ENCODE measurements at places on chromosomes 7 and 10. TPM values are rescaled to one million over a fixed set of nuclear protein-coding genes. Genes with fewer than 3 reads are reported as not detected.

The TRA2A gene
- total RNA-seq = 98.7 TPM

The RBM33 gene
- total RNA-seq = 66.5 TPM

- no peak overlapping the region for H3K27ac ChIP-seq
- no peaks in the 10 kb centered on the region for H3K4me1 ChIP-seq
- no peak for DNase-seq
- H3K4me3 ChIP-seq = no peak overlapping the region
- no peaks in the 10 kb centered on the region for H3K36me3 ChIP-seq
- no peaks in the 10 kb centered on the region for H3K27me3 ChIP-seq
These were observed 170.8 kb downstream of the AUTS2 start for GRCh38 chr7:69768986-69769595.

DNA sequence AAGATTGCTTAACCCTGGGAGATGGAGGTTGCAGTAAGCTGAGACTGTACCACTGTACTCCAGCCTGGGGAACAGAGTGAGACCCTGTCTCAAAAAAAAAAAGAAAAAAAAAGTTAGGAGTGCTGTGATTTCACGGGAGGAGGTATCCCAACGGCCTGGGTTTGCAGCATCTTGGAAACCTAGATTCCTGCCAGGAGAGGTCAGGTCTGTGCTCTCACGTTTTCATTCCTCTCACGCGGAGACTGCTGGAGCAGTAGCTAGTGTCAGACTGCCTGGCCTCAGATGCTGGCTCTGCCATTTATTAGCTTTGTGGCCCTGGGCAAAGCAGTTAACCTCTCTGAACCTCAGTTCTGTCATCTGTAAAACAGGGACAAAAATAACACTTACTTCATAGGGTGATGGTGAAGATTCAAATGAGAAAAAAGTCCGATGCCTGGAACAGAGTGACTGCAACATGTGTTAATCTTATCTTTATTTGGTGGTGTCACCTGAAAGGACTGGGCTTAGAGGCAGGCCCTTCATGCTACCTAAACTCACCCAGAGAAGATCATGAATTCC lies 94.9 kb downstream of the GAD2 start:
- H3K27ac ChIP-seq = no peak overlapping the region
- H3K4me3 ChIP-seq = no peak overlapping the region
- H3K36me3 ChIP-seq = no peaks in the 10 kb centered on the region
- no peaks in the 10 kb centered on the region for H3K4me1 ChIP-seq
- no peak for DNase-seq

The HTR7 gene
- total RNA-seq = 1.3 TPM

DNA sequence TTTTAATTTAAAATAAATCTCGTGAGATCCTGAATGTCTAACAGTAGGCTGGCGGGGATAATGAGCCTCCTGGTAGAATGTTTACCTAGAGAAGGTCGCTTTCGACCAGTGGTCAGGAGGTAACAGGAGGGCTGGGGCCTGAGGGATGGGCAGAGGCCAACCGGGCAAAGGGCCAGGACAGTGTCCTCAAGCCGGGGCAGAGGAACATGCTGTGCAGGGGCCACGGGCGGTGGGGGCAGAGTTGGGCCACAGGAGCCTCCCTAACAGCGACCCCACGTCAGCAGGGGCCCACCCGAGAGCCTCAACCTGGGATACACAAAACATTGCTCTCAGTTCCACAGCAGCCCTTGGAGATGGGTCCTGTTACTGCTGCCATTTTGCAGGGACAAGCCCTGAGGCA lies 14.5 kb downstream of the CFAP46 start:
- no peaks in the 10 kb centered on the region for H3K4me1 ChIP-seq
- H3K36me3 ChIP-seq = no peaks in the 10 kb centered on the region
- no peak for DNase-seq
- H3K27me3 ChIP-seq = no peaks in the 10 kb centered on the region
- H3K4me3 ChIP-seq = no peak overlapping the region
- H3K27ac ChIP-seq = no peak overlapping the region

- DNase-seq = no peak
- H3K27me3 ChIP-seq = no peaks in the 10 kb centered on the region
These were observed 2.1 kb upstream of the SAMD9L start for GRCh38 chr7:93150200-93150835.

The LBX1 gene
- not detected for total RNA-seq

- H3K4me3 ChIP-seq = no peak overlapping the region
- no peaks in the 10 kb centered on the region for H3K27me3 ChIP-seq
- peak; percentile 47 for DNase-seq
- H3K36me3 ChIP-seq = no peaks in the 10 kb centered on the region
- H3K4me1 ChIP-seq = no peaks in the 10 kb centered on the region
These were observed 150.0 kb downstream of the ZNF33B start for GRCh38 chr10:42488416-42488815.

DNA sequence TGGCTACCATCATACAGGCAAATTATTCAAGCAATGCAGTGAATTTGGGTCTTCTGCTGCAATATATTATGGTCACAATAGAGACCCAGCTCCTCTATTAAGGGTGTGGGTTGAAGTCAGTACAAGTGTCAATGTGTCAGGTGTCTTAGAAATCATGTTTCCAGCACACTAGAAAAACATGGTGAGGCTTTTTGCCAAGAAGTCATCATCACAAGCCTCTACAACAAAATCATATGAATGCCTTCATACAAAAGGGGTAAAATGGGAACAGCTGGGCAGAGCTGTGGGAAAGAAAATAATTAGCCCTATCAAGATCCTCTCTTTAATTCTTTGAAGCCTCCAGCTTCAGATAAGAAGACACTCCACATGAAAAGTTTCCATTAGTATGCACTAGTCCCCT lies 37.2 kb downstream of the FAM13C start:
- no peak overlapping the region for H3K27ac ChIP-seq
- no peaks in the 10 kb centered on the region for H3K36me3 ChIP-seq
- H3K4me1 ChIP-seq = peaks cover 6% of the 10 kb centered on the region
- DNase-seq = no peak

- no peak for DNase-seq
- no peaks in the 10 kb centered on the region for H3K36me3 ChIP-seq
- H3K27me3 ChIP-seq = no peaks in the 10 kb centered on the region
- no peak overlapping the region for H3K4me3 ChIP-seq
These were observed 31.7 kb downstream of the GPR22 start for GRCh38 chr7:107501593-107501992.

The PRKAR2B gene
- 4.0 TPM for total RNA-seq

The GPR85 gene
- 2.5 TPM for total RNA-seq

The MAGI2 gene
- 25.5 TPM for total RNA-seq

DNA sequence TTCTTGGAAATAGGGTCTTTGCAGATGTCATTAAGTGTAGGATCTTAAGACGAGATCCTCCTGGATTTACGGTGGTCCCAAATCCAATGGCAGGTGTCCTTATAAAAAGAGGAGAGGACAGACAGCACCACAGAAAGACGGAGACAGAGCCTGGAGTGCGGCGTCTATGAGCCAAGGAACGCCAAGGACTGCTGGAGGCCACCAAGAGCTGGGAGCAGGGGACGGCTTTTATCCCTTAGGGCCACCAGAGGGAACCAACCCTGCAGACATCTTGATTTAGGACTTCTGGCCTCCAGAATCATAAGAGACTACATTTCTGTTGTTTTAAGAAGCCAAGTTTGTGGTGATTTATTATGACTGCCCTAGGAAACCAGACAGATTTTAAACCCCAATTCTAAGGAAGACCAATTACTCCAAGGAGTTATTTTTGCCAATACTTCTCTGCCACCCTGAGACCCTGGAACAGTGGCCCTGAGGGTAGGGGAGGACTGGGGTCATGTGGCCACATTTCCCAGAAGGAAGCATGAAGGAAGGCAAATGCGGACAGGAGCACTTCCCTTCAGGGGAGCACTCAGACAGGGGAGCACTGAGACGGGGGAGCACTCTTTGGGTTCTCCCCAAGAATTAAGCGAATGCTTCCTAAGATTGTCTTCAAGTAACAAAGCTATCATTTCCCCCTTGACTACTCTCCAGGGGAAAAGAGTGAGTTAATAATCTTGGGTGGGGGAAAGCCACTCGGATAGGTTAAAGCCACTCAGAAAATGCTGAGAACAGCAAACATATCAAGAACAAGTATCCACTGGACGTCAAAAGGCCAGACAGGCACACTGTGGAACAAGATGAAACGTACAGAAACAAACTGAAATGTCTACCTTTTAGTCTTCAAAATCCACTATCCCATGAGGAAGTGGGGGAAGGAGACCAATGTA lies 67.5 kb downstream of the CHST15 start:
- no peak overlapping the region for H3K4me3 ChIP-seq
- H3K27ac ChIP-seq = no peak overlapping the region
- DNase-seq = peak; percentile 59
- no peaks in the 10 kb centered on the region for H3K4me1 ChIP-seq

Measured in aorta (tissue), 5 donors.